ENCODE measurements at places on chromosomes 6 and 20.

DNA sequence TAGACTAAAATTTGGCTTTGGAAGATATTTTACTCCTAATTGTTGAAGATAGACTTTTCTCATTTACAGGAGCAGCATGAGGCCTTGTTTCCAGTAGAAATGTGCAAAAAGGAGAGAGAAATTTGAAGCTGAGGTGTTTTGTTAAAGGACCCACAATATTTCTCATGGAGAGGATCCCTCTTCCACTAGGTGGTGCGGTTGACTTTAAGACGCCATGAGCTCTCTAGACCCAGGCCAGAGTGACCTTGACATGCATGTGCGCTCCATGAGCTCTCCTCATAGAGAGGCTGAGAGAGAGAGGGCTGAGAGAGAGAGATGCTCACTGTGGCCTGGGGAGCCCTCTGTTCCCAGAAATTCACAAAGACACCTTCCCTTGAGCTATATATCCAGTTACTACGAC, 861.2 kb upstream of the EYS start:
- no peak for DNase-seq

DNA sequence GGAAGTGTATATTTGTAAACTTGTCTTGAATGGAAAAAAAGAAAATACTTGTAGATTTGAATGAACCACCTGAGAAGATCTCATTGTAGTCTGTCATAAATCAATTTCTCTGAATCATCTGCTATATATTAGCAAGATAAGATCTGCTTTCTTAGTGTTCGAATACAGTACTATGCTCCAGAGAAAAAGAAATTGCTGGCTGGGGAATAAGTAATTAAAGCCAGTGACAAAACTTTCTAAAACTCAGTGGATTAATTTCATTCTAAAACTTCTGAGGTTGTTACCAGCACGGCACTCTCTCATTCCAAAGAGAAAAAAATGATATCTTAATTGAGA, 22.4 kb upstream of the MROH8 start:
- DNase-seq: no peak

DNA sequence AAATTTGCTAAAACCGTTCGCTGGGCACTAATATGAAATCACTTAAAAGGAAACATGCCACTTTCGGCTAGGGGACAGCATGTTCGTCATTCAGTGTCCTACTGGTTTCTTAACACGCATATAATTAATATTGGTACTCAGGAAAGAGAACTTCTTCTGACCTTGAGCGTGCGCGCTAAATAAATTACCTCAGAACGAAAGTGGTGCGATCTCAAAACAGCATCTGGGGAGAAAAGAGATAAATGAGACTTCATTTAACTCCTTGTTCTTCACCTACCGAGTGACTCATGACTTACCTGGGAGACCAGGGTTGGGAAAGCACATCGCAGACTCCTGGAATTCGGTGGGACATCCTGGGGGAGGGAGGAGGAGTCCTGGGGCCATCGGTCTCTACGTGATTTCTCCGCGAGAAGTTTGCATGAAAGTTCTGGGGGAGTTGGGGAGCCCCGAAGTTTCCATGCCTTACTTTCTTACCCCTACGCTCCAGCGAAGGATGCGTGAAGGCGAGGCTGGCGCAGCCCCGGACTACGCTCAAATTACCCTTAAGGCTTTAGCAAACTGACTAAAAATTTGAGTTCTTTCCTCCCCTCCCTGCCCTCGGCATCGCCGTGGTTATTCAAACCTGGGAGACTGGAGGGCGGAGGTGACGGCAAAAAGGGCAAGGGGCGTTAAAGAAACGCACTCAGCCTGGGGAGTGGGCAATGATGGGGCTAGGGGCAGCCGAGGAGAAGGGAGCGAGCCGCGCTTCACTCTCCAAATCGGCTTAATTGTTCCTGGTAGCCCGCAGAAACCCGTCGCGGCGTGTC, 1.1 kb upstream of the BEND6 start:
- no peak for DNase-seq

DNA sequence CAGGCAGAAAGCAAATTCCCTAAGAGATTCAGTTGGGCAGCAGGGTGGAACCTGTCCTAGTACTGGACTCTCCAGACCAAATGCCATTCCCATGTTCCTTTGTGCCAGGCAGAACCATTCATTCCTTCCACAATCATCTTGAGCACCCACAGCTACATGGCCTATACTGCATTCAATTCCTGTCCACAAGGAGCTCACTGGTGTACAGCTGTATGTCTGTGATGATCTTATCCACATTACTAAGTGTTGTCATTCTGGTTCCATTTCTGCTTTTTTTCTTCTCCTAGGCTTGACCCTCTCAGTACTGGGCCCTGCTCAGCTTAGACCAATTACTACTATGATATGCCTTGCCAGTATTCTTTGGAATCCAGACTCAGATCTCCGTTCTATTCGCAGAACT, 27.5 kb downstream of the MAN1A1 start:
- no peak for DNase-seq

- DNase-seq: no peak
Measured at GRCh38 chr6:89269981-89270380, 45.1 kb downstream of the GABRR2 start.

GRCh38 chr6:136550045-136550329, 235 bp downstream of the MAP7 start:
- DNase-seq: peak; percentile 18

DNA sequence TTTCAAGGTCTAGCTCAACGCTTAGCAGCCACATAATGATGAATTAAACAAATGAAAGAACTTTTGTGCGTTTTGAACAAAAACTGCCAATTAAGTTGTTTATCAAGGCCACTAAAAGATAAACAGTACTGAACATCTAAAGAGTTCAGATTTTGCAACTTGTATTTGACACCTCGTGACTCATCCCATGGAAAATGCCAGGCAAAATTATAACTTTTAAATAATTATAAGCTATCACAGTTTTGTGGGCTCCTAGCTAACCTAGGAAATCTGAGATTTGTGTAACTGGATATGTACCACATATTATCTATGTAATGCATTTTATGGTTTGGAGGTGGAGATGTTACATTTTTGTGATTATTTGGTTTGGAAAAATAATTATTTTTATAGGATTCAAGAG, 9.6 kb upstream of the BAG2 start:
- DNase-seq: no peak

DNA sequence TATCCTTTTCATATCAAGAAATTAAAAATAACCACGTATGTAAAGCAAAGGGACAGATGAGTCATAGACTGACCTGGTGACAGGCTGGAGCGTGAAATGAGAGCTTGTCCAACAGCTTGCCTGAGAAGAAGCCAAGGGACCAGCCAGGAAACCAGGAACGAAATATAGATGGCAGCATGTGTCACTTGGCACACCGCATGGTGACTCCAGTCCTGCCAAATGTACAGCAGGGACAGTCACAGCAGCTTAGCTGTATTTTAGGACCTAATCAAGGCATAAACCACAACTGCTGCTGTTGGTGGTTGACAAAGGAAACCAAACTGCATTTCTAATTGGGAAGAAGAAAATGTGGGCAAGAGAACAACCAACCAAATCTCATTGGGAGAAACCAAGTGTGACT, 755.0 kb downstream of the TFAP2A start:
- DNase-seq: peak; percentile 62

DNA sequence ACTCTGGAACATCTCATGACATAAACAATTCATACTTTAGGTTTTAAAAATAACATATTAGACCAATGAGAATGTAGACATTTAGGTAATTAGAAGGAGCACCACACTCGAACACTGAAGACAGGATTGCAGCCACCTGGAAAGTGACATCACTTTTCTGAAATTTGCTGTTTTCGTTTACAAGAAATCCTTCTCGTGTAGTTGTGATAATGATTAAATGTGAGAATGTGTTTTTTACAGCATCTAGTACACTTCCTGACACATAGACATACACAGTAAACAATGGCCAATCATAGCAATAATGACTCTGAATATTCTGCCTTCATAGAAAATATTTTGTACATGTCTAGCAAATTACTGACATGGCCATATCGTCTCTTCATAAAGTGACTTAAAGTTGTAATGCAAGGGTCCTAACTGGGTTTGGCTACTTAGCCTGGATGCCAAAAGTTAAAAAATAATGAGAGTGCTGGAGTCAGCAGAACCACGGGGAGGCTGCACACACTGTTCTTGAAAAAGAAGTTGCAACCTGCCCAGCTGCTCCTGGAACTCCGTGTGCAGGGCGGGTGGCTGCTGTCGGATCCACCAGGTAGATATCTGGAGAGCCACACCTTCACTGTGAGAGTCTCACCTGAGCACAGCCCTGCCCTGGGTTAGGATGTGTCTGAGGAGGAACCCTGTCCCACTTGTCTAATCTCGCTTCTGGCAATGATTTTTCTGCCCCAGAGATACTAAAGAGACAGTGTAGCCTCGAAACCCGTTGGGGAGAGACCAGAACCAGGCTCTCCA, 212.9 kb downstream of the QKI start:
- no peak for DNase-seq

GRCh38 chr6:31285982-31286381, 14.1 kb upstream of the HLA-C start:
- DNase-seq: no peak

DNA sequence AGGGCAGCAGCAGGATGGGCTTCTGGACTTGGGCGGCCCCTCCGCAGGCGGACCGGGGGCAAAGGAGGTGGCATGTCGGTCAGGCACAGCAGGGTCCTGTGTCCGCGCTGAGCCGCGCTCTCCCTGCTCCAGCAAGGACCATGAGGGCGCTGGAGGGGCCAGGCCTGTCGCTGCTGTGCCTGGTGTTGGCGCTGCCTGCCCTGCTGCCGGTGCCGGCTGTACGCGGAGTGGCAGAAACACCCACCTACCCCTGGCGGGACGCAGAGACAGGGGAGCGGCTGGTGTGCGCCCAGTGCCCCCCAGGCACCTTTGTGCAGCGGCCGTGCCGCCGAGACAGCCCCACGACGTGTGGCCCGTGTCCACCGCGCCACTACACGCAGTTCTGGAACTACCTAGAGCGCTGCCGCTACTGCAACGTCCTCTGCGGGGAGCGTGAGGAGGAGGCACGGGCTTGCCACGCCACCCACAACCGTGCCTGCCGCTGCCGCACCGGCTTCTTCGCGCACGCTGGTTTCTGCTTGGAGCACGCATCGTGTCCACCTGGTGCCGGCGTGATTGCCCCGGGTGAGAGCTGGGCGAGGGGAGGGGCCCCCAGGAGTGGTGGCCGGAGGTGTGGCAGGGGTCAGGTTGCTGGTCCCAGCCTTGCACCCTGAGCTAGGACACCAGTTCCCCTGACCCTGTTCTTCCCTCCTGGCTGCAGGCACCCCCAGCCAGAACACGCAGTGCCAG, at the start of gene TNFRSF6B:
Gene TNFRSF6B (plus strand): TSS at position 25 of the 729 bp plus-strand sequence. CDS start 116 bp downstream, at position 141.
- DNase-seq: no peak

DNA sequence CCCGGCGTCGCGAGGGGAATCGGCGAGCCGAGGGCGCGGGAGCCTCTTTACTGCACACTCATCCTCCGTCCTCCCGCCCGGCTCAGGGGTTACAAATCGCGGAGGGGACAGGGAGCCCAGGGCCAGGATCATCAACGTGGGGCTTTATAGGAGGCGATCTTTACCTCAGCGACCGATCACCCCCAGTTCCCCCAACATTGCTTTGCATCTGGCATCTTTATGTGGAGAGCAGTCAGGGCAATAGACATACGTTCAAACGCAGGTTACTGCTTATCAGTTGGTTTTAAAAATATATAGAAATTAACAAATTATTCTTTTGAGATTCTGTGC, 634 bp downstream of the HSF2 start:
- no peak for DNase-seq

DNA sequence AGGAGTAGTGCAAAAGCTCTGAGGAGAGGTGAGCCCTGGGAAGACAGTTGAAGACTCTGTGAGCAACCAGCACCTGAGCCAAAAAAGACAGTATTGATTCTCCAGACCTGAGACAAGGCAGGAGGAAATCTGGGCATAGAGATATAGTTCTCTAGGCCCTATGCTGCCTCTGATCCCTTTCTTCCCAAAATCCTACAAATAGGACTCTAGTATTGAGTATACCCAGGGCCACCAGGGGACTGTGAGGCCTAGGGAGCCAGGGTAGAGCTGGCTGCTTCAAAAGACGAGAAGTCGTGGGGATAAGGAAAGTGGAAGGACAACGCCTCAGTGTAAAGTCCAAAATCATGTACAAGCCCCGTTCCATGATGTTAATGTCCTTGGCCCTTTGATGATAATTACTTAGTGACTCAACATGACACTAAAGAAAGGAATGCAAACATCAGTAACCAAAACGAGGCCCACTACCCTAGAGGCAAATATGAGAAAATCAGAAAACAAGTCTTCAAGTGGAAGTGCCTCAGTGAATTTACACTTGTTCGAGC, 197.3 kb upstream of the PROKR2 start:
- no peak for DNase-seq
